MG63 (cell line): ENCODE measurements at places on chromosomes 2 and 18. TPM values are rescaled to one million over a fixed set of nuclear protein-coding genes. Genes with fewer than 3 reads are reported as not detected.

The DNAH7 gene
- total RNA-seq, result 0.43 TPM in 1 of 2 replicates, not detected in the other

- no peak for DNase-seq
These were observed 10.1 kb downstream of the BAZ2B start for GRCh38 chr2:159606287-159606686.

The AP1S3 gene
- 22.2 and 35.5 TPM in 2 replicates for total RNA-seq

GRCh38 chr18:41842886-41843285 is 112.1 kb upstream of the PIK3C3 start:
- DNase-seq, result no peak
